Activated CD8-positive, alpha-beta memory T cell treated with anti-CD3 and anti-CD28 coated beads, Interleukin-2, amount 10 ng/mL, durations not matched to agents 7 days and 5 days (primary cell): ENCODE measurements at places on chromosomes 7 and 10.

DNA sequence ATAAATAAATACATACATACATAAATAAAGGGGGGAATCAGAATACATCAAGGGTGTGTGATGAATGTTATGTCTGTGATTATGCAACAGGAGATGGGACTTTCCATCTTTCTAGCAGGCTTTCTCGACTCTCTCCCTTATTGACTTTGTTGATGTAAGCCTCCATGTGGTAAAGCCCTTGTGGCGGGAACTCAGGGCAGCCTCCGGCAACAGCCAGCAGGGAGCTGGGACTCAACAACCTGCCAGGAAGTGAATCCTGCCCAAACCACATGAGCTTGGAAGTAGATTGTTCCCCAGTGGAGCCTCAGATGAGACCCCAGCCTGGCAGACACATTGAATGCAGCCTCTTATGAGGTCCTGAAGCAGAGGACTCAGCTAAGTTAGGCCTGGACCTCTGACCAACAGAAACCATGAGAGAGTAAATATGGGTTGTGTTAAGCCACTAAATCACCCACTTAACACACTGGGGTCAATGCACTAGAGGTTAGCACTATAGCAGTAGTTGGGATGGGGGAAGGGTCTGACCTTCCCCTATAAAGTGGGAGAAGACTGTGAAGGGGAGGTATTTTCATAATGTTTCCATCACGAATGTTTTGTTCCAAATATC lies 104.0 kb downstream of the JCAD start:
- DNase-seq: no peak

DNA sequence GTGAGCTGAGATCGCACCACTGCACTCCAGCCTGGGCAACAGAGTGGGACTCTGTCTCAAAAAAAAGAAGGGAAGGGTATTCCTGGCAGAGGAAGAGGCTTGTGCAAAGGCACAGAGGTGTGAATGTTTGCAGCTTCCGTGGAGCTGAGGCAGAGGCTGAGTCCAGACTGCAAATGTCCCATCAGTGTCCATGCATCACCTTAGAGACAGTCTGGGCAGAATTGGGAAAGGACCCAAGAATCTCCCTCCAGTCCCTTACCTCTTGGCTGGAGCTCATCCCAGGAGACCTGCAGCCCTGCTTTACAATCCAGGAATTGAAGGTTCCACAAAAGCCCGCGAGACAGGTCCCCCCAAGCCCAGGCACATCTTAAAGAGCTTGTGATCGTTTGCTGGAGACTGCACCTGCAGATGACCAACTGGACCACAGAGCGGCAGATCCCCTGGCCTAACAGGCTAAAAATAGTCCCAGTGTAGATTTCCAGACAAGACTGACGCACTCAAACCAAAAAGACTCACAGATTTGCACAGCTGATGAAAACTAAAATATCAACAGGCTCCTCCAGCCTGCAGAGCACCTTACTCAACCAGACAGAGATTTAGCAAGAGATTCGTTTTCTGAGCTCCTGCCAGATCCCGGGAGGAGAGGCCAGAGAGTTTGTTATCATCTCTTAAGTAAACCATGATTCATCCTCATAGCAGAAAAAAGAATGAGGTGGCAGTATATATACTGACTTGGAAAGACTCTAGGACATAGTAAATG lies 22.9 kb upstream of the NANOS1 start:
- no peak for DNase-seq

DNA sequence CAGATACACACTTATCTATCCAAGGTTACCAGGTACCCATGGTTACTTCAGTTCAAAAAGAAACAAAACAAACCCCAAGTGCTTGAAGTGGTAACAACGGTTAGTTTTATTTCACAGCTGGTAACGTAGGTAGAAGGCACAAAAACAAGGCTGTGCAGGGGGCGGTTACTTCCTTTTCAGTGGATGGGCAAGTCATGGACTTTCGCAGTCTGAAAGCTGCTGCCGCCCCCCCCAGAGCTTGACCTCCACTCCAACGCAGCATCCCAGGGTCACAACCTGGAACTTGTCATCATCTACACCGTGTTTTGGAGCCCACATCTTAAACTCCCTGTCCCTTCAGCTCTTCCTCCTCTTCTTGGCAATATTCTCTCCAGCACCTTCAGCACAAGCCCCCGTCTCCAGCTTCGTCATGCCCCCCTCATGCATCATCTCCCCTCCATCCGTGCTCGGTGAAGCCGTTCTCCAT lies 181.2 kb upstream of the ITGB1 start:
- peak; percentile 79 for DNase-seq

DNA sequence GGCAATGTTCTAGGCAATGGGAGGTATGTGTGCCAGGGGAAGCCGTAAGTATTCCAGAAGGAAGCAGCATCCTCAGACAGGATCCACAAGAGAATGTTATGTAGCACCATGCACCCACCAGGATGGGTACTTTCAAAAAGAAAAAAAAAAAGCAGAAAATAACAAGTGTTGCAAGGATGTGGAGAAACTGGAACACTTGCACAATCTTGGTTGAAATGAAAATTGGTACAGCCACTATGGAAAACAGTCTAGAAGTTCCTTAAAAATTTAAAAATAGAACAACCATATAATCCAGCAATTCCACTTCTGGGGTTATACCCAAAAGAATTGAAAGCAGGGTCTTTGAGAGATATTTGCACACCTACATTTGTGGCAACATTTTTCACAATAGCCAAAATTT lies 20.2 kb downstream of the C10orf71 start:
- no peak for DNase-seq

- no peak for DNase-seq
Observed at GRCh38 chr7:139991269-139991666, 71.5 kb downstream of the PARP12 start.

DNA sequence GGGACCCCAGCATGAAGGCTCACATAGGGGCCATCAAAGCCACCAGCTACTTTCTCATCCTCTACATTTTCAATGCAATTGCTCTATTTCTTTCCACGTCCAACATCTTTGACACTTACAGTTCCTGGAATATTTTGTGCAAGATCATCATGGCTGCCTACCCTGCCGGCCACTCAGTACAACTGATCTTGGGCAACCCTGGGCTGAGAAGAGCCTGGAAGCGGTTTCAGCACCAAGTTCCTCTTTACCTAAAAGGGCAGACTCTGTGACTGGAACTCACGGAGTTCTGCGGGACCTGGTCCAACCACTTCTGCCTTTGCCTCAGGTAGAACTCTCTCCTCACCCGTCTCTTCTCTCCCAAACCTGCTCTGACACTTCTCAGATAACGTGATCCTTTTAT lies 945 bp downstream of the TAS2R40 start:
- no peak for DNase-seq

DNA sequence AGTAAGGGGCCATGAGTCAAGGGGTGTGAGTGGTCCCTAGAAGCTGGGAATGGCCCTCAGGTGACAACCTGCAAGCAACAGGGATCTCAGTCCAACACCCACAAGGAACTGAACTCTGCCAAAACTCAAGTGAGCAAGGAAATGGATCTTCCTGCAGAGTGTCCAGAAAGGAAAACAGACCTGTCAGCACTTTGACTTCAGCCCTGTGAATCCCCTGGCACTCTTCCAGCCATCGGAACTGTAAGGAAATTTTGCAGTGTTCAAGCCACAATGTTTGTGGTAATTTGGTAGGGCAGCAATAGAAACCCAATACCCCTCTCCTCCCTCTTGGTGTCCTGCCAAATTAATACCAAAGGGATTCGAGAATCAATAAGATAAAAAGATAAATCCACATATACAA lies 6.9 kb downstream of the LYZL1 start:
- DNase-seq: no peak

DNA sequence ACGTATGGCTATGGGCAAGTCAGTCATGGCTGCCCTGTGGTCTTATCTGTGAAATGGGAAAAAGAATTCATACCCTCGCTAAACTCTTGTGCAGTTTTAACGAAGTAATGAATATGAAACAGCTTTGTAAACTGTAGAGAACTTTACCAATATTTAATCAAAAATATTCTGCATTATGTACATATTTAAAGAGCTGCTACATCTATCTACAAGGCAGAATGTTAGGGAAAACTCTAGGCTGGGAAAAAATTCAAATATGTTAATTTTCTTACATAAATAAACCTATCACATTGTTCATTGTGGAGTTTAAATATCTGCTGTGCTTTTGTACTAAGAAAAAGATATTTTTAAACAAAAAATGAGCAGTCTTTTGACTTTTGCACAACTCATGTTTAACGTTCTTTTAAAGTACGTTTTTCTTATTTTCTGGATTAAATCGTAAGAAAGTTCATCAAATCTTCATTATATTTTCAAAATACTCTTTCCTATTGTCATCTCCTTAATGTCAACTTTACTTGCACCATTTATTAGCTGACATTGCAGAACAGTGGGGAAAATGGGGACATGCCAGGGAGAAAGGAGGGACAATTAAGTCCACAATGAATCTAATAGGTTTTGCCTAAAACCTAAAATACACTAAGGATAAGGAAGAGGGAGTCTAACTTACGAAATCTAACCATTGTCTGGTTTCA lies 57.5 kb downstream of the ICA1 start:
- no peak for DNase-seq

DNA sequence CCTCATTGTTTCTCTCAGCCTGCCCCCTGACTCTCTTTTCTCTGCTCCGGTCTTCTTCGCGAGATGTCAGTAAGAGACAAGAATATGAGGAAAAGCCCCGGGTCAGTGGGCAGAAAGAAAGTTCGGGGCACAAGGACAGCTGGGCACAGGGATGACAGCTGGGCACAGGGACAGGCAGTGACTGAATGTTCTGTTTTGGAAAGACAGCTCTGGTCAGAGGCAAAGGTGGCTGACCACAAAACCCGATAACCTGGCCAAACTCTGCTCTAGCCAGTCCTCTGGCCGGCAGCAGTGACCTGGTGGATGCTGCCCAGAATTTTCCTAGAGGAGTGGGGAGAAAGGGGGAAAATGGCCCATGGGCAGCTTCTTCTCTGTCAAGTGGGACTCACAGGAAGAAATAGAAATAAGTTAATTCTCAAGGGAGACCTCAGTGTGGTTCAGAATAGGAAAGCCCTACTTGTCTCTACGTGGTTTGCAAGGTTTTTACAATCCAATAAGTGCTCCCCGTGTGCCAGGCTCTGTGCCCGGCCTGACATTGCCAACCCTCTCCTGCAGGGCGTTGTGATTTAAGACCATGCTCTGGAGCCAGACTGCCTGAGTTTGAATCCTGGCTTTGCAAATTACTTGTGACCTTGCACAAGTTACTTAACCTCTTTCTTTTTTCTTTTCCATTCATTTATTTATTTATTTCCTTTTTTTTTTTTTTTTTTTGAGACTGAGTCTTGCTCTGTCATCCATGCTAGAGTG lies 110.6 kb upstream of the ZNF716 start:
- no peak for DNase-seq

GRCh38 chr10:21174715-21175495 lies 277.8 kb upstream of the NEBL start:
- DNase-seq: no peak

DNA sequence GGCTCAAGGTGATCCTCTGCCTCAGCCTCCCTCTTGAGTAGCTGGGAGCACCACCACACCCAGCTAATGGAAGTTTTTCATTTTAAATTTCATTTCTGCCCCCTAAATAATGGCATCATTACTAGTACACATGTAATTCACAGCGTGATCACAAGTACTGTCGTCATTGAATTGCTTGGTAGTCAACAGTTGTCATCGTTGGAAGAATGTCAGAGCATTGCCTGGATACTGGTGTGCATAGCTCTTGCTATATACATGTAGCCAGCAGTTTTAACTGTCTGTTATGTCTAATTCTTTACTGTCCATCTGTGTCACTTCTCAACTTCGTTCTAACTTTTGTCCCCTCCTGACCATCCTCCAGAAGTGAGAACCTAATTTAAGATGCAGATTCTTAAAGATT lies 62.1 kb downstream of the CRPPA start:
- DNase-seq: no peak

DNA sequence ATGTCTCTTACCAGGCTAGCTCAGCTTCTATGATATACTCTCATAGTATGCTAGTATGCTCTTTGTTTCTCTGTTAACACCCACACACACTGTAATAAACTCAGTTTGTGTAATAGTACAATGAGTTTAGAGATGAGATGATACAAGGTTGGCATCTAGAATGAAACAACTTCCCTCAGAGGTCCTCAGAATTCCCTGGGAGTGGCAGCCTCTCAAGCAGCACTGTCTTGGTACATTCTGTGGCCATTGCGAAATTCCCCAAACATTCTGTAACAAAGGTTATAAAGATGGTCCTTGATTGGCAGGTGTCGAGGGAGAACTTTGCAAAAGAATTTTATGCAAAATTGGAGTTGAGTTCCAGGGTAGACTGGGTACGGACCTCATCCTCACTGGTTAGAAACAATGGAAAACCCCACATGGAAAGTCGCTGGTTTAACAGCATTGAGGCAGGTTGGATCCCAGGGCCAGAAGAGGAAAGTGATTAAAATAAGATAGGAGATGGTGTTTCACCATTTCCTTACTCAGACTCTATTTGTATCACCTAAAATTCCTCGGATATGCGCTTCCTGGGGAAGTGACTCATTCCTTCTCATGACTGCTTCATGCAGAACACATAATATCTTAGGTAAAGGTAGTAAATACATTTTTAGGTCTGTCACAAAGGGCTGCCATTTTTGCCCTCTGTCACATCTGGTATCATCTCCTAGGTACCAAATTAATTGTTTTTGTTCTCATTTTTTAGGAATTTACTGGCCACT lies 657.8 kb downstream of the SORCS1 start:
- DNase-seq: no peak

DNA sequence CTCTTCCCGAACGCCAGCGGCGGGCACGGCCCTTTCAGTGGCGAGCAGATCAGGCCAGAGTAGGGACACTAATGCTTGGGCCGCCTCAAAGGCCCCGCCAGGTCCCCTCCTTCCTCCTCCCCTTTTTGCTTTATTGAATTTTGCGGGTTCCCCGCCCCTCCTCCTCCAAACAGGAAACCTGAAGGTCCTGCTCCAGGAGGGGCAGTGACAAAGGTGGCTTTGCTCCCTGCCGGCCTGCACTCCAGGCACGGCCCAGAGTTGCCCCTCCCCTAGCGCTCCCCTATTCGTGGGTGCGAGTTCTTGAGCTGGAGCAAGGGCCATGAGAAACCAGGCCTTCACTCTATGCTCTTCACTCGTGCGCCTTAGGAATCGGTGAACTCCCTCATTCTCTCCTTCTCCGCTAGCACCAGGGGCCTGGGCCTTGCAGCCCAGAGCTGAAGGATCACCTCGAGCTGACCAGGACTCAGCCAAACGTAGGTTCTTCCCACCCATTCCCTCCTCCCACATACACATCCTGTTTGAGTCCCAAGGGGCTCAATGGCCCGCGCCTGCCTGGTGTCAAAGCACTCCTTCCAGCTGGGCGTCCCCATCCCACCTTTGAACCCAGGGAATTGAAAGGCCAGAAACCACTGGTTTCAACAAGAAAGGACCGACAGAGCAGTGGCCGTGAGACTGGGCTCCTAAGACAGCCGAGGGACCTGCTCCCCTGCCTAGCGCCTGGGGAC lies 619 bp upstream of the HOXA6 start:
- DNase-seq: no peak

- DNase-seq: no peak
Observed at GRCh38 chr7:36923943-36924436, 199.7 kb upstream of the AOAH start.

- no peak for DNase-seq
Observed at GRCh38 chr10:83824099-83824498, 315.2 kb upstream of the GHITM start.

DNA sequence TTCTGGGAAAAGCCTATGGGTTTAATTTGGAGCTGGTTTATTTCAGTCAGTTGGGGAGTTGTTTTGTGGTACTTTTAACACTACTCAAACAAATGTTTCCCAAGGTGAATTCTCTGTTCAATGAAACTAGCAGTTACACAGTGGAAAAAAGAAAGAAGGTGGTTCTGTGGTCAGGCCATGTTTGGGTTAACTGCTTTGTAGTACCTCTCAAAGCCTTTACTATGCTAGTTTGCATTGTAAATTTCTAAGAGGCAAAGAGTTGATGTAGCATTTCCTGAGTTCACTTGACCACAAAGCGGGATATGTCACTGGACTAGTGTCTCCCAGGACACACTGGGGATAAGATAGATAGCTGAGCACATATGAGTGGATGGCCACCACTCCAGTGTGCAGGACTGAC lies 145.4 kb downstream of the KIF20B start:
- no peak for DNase-seq
